Left lung (tissue), 14 donors: ENCODE measurements at places on chromosomes 4 and X. TPM values are rescaled to one million over a fixed set of nuclear protein-coding genes. Genes with fewer than 3 reads are reported as not detected.

- no peaks in the 10 kb centered on the region for H3K27me3 ChIP-seq
- no peaks in the 10 kb centered on the region for H3K36me3 ChIP-seq
- no peak overlapping the region for H3K4me3 ChIP-seq
- H3K4me1 ChIP-seq = no peaks in the 10 kb centered on the region
These were observed 18.0 kb downstream of the GC start for GRCh38 chr4:71765821-71766383.

GRCh38 chr4:104549736-104550135, 55.0 kb upstream of the CXXC4 start:
- H3K4me3 ChIP-seq = no peak overlapping the region
- no peaks in the 10 kb centered on the region for H3K27me3 ChIP-seq
- no peaks in the 10 kb centered on the region for H3K36me3 ChIP-seq
- no peaks in the 10 kb centered on the region for H3K4me1 ChIP-seq
- no peak for DNase-seq
- no peak overlapping the region for H3K27ac ChIP-seq

The CWH43 gene
- total RNA-seq = not detected

GRCh38 chr4:101334963-101335572, 12.3 kb downstream of the PPP3CA start:
- no peaks in the 10 kb centered on the region for H3K27me3 ChIP-seq
- no peak overlapping the region for H3K4me3 ChIP-seq
- H3K4me1 ChIP-seq = peaks cover 30% of the 10 kb centered on the region
- H3K27ac ChIP-seq = no peak overlapping the region

DNA sequence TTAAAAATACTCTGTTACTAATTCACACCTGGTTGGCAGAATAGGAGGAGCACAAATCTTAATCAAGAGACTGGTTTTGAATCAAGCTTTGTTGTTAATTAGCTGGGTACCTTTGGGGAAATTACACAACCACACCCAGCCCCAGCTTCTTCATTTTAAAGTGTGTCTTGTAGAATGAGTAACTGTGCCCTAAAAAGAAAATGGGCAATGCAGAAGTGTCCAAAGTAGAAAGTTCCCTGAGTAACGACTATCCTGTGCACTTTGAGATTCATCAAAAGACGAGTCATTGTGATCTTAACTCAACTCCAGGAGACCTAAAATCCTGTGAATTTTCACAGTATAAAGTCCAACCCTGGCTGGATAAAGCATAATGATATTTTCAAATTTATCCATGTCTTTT, 792.3 kb upstream of the HS3ST1 start:
- H3K4me1 ChIP-seq = no peaks in the 10 kb centered on the region
- no peaks in the 10 kb centered on the region for H3K36me3 ChIP-seq
- no peak for DNase-seq
